ENCODE measurements at places on chromosomes 6 and 20. TPM values are rescaled to one million over a fixed set of nuclear protein-coding genes. Genes with fewer than 3 reads are reported as not detected.

Gene ULBP3
- total RNA-seq, result 1.0 TPM

Gene FOXF2
- total RNA-seq, result not detected

Gene HMGCLL1
- total RNA-seq, result not detected

Gene FAM83D
- total RNA-seq, result 11.2 TPM

Gene TCP11
- total RNA-seq, result not detected

Gene L3MBTL1
- 4.4 TPM for total RNA-seq
